ENCODE measurements at places on chromosomes 13 and 19. TPM values are rescaled to one million over a fixed set of nuclear protein-coding genes. Genes with fewer than 3 reads are reported as not detected.

The ZBTB7A gene
- 35.6 TPM for total RNA-seq

The IGSF23 gene
- total RNA-seq = not detected

The HIPK4 gene
- total RNA-seq = under 0.01 TPM

The AP2A1 gene
- total RNA-seq = 128 TPM

The PTH2 gene
- not detected for total RNA-seq

The SHANK1 gene
- 6.7 TPM for total RNA-seq

Data from epithelial cell of alveolus of lung (primary cell).